Fibroblast of skin of right quadriceps (primary cell): ENCODE measurements at places on chromosomes 2 and 18.
A peak's percentile ranks its signal among the peaks of the same experiment; 100 is the strongest.

GRCh38 chr18:37575646-37576045, 10.0 kb upstream of the CELF4 start:
- DNase-seq: no peak

DNA sequence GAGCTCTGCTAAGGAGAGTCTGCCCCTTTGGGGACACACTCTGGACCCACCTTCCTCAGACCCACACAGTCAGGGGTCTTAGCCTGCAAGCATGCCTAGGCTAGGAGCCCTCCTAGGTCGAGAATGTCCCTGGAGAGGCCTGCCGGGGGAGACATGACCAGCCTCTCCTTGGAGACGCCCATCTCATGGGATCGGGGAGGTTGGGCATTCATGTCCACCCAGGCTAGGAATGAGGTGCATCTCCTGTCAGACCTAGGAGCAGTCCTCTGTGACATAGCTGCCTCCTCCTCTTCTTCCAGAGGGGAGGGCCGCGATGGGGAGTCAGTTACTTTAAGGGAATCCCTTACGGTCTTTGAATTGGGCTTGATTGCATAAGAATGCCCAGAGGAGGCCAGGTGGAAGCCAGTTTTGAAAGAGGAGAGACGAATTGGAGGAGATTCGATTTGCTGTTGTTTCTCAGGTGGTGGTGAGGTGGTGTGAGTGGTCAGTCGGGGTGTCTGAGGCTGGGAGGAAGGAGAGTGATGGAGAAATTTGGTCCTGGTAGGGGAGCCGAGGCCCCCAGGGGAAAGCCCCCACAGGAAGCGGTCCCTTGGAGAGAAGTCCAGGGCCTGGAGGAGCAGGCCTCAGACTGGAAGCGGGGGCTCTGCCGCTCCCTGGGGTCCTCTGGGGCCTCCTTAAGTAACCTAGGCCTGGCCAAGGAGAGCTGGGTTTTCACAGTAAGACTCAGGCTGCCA, 241.3 kb downstream of the DYSF start:
- no peak for DNase-seq

- no peak for DNase-seq
Observed at GRCh38 chr2:127069003-127069402, 38.0 kb downstream of the BIN1 start.

- DNase-seq: no peak
Observed at GRCh38 chr2:20999906-21000645, 43.8 kb downstream of the APOB start.

GRCh38 chr2:3454802-3455201, 64.5 kb downstream of the ADI1 start:
- no peak for DNase-seq

DNA sequence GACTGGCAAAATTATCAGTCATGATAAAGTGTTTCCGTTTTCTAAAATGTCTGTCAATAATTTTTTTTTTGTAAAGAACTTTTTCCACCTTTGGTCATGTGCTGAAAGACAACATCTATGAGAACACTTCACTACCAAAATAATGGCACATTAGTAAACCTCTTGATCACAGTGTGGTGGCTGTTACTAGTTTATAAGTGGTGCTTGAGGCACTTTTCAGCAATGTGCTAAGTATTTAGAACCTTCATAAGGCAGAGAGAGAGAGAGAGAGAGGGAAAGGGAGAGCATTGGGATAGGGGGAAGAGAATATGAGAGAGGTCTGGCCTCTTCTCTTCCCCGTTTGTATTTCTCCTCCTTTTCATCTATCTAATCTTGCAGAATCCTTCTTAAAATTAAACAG, 1.1 kb upstream of the NYAP2 start:
- no peak for DNase-seq

- peak; percentile 100 for DNase-seq
Observed at GRCh38 chr2:172253190-172254052, 150.7 kb upstream of the DLX2 start.

DNA sequence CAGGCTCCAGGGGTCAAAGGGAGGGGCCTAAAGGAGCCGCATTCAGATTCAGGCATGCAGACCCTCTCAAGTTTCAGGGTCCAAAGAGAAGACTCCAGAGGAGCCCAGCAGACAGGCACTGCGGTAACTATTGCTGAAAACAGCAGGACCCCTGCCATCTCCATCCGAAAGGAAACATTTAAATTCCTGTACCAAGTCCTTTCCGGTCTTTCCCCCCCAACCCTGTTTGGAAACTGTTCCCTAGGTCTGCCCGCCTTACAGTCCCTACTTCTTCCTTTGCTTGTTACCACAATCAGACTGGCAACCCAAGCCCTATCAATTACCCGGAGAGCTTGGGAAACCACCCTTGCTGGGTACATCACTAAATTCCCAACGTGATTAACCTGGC, 82.0 kb downstream of the DNMT3A start:
- no peak for DNase-seq

DNA sequence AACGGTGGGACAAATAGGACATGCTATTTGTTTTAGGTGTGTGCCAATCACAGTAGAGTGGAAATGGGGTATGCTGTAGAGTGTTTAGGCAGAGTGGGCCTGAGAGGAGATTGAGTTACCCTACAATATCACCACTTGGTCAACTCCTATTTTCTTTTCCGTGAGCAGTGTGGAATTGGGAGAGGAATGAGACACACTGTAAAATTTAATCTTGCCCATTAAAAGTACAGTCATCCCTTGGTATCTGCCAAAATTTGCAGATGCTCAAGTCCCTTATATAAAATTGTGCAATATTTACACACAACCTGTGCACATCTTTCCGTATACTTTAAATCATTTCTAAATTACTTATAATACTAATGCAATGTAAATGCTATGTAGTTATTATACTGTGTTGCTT, 12.4 kb downstream of the FBXO48 start:
- DNase-seq: no peak

DNA sequence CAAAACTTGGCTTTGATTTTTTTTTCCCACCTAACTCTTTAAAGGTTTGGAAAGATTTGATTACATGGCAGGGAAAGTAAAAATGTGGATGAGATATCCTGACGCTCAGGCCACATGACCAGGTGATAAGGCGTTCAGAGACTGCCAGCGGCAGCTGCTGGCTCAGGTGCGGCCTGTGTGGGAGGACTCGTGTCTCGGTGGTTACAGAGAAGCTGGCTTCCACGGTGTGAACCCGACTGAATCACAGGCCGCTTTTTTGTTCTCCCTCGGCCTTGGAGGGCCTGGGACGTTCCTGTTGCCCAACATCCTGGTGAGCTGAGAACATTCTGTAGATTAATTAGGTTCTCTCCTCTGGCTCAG, 124.2 kb upstream of the ZNF516 start:
- DNase-seq: peak; percentile 26

GRCh38 chr18:55054021-55054990, 95.0 kb upstream of the CCDC68 start:
- peak; percentile 19 for DNase-seq

- no peak for DNase-seq
Observed at GRCh38 chr2:116979916-116980764, 834.4 kb upstream of the DDX18 start.

- no peak for DNase-seq
Observed at GRCh38 chr2:16102976-16103380, 162.6 kb downstream of the MYCN start.

GRCh38 chr2:200469708-200470211, 40.1 kb downstream of the KCTD18 start:
- DNase-seq: no peak

GRCh38 chr2:41791523-41791922, 256.3 kb upstream of the PKDCC start:
- DNase-seq: peak; percentile 34

DNA sequence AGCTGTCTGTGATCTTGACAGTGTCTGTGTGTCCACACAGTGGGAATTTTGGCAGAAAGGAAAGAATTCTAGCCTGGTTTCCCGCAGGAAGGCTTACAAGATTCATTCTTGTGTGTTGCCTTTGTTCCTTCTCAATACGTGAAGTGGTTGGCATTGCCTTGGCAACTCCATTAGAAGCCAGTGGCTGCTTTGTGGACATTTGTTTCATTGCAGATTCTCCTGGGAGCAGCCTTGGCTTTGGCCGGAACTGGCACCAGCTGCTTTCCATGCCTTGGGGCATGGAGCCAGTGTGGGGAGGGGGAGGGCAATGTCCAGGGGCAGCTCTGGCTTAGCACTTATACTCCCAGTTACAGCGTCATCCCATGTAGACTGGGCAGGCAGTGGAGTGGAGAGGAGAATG, 39.4 kb downstream of the KIF5C start:
- no peak for DNase-seq

GRCh38 chr2:112175958-112176573, 37.9 kb downstream of the FBLN7 start:
- DNase-seq: no peak

- DNase-seq: no peak
Observed at GRCh38 chr2:212495046-212495445, 43.6 kb downstream of the ERBB4 start.

DNA sequence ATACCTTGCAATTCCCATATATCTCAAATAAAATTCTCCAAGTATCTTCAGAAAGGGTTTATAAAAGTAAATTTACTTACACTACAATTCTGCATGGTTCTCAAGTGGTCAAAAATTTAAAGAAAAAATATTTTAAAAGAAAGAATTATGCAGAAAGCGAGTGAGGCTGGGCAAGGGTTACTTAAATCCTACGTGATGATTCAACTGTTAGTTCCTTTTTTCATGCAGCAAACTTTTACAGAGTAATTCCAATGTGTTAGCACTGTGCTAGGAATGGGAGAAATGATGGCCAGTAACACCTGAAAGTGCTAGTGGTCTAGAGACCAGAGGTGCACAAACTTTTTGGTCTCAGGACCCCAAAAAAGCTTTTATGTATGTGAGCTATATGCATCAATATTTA, 133.4 kb downstream of the ATAD2B start:
- no peak for DNase-seq

DNA sequence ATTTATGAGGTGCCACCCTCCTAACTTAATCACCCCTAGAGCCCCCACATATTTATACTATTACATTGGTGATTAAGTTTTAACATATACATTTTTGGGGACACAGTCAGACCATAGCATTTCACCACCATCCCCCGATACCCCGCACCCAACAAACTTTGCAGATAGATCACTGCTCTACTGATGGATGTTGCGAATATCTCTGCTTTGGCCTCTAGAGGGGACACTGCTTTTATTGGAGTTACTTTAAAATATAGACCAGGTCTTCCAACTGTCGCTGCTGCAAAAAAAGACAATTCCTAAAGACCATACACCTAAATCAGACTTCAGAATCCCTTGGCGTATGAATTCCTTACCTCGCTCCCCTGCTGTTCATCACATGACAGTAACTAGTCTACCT, 115.8 kb upstream of the FSHR start:
- DNase-seq: no peak

DNA sequence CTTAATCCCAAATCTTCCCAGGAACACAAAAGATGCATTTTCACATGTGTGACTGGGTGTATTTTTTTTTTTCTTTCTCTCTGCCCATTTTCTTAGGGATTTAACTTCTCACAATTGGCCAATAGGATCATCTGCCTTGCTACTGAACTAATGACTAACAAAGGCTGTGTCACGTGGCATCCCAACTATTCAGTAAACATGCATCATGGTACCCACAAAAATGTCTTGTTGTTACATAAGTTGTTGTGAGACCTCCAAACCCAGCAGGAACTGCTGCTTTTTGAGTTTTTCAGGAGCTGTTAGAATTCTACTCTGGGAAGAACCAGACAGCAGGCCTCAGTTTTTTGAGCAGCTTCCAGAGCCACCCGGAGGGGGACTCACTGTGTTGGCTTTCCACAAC, 31.9 kb downstream of the GAD1 start:
- peak; percentile 85 for DNase-seq
